Fibroblast of skin of left biceps (primary cell): ENCODE measurements at places on chromosomes 5 and 9.

DNA sequence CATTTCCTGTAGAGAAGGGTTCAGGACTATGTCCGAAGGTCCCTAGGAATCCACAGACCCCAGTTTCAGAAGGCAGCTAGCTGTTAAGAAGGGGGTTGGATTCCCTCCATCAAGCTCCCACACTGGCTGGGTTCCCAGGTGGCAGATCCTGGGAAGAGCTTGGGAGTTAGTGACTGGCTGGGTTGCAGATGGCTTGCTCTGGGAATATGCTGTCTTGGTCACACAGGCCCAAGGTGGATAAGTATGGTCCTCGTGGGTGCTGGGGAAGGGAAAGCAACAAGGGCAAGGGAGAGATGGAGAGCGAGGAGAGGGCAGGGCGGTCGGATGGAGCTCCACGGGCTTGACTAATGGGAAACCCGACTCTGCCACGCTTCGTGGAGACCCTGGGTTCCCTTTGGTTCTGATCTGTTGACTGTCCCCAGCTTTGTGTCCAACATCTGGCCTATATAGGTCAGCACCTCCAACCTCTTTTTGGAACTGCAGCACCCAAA lies 17.4 kb downstream of the SH3PXD2B start:
- DNase-seq: no peak

DNA sequence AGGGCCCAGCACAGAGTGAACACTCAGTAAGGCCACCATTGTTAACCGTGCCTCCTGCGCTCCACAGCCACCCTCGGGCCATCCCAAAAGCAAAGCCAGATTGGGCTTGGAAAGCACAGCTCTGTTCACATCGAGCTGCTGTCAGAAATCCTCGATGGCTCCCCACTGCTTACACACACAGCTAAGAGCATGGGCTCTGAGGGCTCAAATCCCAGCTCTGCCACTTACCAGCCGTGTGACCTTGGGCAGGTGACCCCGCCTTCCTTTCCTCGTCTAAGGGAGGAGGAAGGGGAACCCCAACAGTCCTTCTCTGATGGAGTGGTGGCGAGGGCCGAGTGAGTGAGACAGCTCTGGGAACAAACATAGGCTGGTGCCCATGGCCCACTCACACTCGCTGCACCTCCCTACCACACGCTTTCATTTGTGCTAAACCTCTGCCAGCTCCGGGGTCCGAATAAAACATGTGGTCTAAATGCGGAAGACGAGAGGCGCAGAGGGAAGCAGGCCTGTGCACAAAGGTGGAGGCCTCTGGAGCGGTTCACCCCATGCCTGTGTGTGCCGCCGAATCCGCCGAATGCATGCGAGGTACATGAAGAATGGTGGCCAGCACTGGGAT lies 139.3 kb downstream of the PAX5 start:
- DNase-seq: no peak

GRCh38 chr5:75277463-75277862 lies 40.8 kb upstream of the ANKRD31 start:
- no peak for DNase-seq

- no peak for DNase-seq
Measured at GRCh38 chr5:159187719-159188118, 21.6 kb downstream of the RNF145 start.

- DNase-seq: no peak
Measured at GRCh38 chr9:75471549-75472114, 383.3 kb downstream of the OSTF1 start.

GRCh38 chr9:8649160-8649559 lies 849.6 kb upstream of the DMAC1 start:
- peak; percentile 25 for DNase-seq
